Amygdala (tissue), 56 donors: ENCODE measurements at places on chromosomes 13 and 19.

- DNase-seq = no peak
Observed at GRCh38 chr13:92187378-92187989, 789.1 kb downstream of the GPC5 start.

GRCh38 chr13:65719831-65720230 lies 1510.3 kb downstream of the PCDH9 start:
- no peak for DNase-seq

DNA sequence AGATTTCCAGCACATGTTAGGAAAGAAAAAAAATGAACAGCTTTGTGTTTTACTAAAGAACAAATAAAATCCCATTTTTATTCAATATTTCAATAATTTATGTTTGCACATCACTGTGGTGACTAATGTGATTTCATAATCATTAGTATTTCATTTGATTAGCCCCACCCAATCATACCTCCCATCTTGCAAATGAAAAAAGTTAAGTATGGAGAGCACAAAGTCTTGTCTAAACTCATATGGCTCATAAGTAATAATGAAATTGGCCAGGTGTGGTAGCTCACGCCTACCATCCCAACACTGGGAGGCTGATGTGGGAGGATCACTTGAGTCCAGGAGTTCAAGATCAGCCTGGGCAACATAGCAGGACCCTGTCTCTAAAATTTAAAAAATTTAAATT lies 3.8 kb downstream of the ZNF490 start:
- no peak for DNase-seq

GRCh38 chr13:98921015-98921580 lies 56.8 kb downstream of the DOCK9 start:
- DNase-seq = no peak

DNA sequence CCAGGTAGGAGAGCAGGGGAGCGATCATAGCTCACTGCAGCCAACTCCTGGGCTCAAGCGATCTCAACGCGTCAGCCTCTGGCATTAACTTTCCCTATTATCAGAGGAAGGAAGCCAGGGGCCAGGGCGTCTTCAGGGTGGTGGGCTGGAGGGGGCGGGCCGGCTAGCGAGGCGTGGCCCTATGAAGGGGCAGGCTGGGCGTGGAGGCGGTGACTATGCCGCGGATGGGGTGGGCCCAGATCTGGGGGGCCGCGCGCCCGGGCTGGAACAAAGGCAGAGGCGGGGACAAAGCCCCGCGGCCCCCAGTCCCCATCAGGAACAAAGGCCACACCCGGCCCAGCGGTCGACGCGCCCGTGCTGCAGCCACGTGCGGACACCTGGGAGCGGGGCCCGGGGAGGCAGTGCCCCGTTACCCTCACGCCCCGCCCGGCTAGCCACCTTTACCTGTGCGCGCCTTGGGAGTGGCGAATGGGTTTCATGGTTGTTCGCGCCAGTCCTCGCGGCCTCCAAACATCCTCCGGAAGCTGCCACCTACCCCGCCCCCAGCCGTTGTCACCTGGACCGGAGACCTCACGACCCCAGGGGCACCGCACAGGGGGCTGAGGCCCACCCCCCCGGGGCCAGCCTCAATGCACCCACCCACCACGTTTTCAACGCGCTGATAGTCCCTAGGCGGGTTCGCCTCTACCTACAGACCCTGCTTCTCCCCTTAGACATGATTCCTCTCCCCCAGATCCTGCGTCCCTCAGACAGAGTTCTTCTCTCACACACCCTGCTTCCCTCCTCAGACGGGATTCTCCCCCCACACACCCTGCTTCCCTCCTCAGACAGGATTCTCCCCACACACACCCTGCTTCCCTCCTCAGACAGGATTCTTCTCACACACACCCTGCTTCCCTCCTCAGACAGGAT lies 5.4 kb upstream of the TRIM28 start:
- DNase-seq = no peak

DNA sequence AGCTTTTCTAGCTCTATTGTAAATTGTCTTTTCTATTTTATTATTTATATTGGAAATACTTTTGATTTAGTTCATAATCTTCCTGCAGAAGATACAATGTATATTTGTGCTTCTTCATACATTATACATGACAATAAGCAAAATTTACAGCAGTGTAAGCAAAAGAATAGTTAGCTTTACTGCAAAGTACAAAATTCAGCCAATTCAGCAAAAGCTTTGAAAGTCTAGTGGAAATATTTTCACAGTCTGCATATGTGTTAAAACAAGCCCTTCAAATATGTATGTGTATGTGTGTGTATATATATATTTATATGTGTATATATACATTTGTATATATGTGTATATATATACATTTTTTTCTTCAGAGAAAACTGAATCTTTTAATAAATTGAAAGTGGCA lies 879.1 kb downstream of the SLITRK1 start:
- DNase-seq = no peak

DNA sequence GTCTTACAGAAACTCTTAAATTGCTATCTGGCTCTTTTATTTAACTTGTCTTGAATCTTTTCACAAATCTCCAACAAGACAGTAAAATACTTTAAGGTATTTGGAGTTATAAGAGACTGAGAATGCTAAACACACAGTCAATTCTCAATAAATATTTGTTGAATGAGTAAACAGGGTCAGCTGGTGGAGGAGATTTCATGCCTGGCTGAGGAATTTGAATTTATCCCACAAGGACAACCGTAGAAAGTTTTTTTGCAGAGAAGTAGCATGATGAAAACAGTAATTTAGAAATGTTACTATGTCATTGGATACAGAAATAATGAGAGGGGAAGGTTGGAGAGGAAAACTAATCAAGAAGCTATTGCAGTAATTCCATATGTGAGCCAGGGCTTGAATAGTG lies 1223.7 kb downstream of the PCDH17 start:
- DNase-seq = no peak

GRCh38 chr13:103273825-103274224 lies 207.6 kb upstream of the SLC10A2 start:
- DNase-seq = no peak

DNA sequence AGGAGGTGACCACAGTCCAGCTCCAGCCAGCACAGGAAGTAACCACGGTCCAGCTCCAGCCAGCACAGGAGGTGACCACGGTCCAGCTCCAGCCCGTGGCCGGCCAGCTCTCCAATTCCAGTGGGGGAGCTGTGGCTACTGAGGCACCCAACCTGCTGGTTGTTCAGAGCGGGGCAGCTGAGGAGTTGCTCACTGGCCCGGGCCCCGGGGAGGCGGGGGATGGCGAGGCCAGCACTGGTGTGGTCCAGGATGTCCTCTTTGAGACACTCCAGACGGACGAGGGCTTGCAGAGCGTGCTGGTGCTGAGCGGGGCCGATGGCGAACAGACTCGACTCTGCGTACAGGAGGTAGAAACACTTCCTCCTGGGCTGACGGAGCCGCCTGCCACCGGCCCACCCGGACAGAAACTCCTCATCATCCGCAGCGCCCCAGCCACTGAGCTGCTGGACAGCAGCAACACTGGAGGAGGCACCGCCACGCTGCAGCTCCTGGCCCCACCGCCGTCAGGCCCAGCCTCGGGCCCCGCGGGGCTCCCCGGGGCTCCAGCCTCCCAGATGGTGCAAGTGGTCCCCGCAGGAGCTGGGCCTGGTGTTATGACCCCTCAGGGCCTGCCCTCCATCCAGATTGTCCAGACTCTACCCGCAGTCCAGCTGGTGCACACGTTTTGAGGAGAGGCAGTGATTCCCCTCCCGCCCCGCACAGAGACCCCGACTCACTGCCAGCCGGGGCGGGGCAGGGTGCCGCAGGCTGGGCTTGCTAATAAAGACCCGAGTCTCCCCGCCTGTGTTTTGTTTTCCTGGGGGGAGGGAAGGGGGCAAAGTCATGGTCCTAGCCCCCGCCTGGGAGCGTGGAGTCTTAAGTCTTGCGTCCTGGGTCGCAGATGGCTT lies 1.0 kb upstream of the NAT14 start:
- DNase-seq = no peak

GRCh38 chr13:93098972-93099371 lies 127.6 kb upstream of the GPC6 start:
- no peak for DNase-seq

- no peak for DNase-seq
Observed at GRCh38 chr19:13634658-13635057, 128.4 kb upstream of the CACNA1A start.

GRCh38 chr19:30044273-30045248 lies 102.5 kb downstream of the URI1 start:
- no peak for DNase-seq

GRCh38 chr19:35468637-35469036 lies 20.6 kb downstream of the FFAR2 start:
- no peak for DNase-seq

- DNase-seq = peak; percentile 96
Observed at GRCh38 chr19:56477429-56478338, 539 bp upstream of the ZNF667 start.

- no peak for DNase-seq
Observed at GRCh38 chr13:110307767-110308655, 927 bp downstream of the COL4A2 start.

- DNase-seq = no peak
Observed at GRCh38 chr13:47306991-47307390, 410.1 kb upstream of the HTR2A start.

- no peak for DNase-seq
Observed at GRCh38 chr13:106003651-106004050, 531.8 kb downstream of the EFNB2 start.

GRCh38 chr19:42249149-42249750 lies 5.7 kb downstream of the ERF start:
- no peak for DNase-seq

GRCh38 chr13:74017301-74018061 lies 116.7 kb downstream of the KLF12 start:
- DNase-seq = no peak

GRCh38 chr13:100511466-100511865 lies 77.1 kb downstream of the GGACT start:
- DNase-seq = no peak

GRCh38 chr13:91805605-91806004 lies 407.2 kb downstream of the GPC5 start:
- DNase-seq = no peak

- DNase-seq = no peak
Observed at GRCh38 chr19:41957838-41958366, 1.2 kb downstream of the RABAC1 start.

- no peak for DNase-seq
Observed at GRCh38 chr13:93976528-93976927, 503.0 kb downstream of the DCT start.

- DNase-seq = no peak
Observed at GRCh38 chr13:72805676-72806346, 23.9 kb downstream of the PIBF1 start.

GRCh38 chr19:8041531-8041931 lies 11.0 kb upstream of the CCL25 start:
- no peak for DNase-seq

DNA sequence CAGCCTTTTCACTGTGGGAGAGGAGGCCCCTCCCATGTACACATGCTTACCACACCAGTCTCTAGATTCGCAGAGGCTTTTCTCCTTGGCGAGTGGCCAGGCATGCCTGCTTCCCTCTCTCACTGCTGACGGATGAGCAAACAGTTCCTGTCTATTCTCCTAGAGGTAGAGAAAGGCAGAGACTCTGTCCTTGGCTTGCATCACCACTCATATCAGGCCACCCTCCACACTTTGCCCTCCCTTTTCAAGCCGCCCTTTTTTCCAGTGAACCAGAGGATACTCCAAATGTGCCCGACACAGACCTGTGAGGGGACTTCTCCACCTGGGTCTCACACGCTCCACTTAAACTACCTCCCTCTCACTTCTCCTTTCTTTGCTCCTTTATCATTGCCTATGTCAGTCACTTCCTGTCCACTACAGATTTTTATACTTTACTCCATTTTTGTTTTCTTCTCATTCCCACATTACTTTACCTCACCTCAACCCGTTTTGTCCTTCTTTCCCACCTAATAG lies 284.6 kb downstream of the DNAJC15 start:
- DNase-seq = no peak

- no peak for DNase-seq
Observed at GRCh38 chr13:98677398-98677797, 75.1 kb downstream of the SLC15A1 start.

DNA sequence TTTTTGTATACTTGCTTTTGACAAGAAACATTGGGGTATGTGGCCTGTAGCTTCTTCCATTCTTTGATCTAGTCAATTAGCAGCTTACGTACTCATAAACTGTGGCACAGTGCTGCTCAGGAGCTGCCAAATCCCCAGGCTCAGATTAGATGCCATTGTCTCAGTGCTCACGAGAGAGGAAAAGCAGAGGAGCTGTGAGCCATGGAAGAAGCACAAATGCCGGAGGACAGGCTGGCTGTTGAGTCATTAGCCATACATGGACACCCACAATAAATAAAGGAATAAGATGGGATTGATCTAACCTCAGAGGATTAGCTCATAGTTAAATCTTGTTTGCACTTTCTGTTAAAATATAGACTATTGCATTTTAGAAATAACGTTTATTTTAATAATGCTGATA lies 121.7 kb downstream of the POSTN start:
- no peak for DNase-seq

DNA sequence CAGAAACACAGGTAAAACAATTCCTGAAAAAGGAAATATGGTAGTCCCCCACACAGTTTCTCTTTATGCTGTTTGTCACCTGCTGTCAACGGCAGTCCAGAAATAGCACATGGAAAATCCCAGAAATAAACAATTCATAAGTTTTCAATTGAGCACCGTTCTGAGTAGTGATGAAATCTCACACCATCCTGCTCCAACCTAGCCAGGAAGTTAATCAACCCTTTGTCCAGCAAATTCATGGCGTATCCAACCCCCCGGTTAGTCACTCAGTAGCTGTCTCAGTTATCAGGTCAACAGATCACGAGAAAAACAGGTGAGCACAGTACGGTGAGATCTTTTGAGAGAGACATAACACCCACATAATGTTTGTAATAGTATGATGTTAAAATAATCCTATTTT lies 74.2 kb downstream of the TUBGCP3 start:
- no peak for DNase-seq

DNA sequence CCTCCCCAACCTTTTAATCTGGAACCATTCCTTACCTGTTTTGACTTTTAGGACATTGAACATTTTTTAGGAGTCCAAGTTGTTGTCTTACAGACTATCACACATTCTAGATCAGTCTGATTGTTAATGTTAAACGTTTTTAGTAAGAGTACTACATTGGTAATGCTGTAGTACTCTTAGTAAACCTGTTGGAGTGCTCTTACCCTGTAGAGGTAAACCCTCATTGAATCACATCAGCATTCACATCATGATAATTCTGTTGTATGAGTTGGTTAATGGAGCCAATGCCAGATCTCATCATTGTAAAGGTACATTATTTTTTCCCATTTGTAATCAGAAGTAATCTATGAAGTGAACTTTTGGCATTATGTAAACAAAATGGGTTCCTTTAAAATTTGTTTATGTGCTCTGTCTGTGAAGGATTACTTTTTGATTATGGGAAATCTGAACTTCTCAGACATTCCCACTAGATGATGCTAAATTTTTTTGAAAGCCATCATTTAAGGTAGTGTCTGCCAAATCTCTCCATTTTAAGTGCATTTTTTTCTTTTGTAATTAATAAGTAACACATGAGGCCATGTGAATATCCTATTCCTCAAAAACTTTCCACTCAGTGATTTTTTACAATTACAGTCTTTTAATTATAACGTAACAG lies 55.2 kb downstream of the VWA8 start:
- DNase-seq = no peak

- no peak for DNase-seq
Observed at GRCh38 chr19:42376177-42376555, 13.9 kb downstream of the CNFN start.

GRCh38 chr13:26062853-26063444 lies 11.1 kb upstream of the SHISA2 start:
- no peak for DNase-seq

- DNase-seq = no peak
Observed at GRCh38 chr19:30369833-30370232, 2.4 kb upstream of the ZNF536 start.
